NCI-H1105 treated with DMSO at 0.1 percent for 48 hours (cell line): ENCODE measurements at places on chromosomes 5 and 9.
A peak's percentile ranks its signal among the peaks of the same experiment; 100 is the strongest.

- DNase-seq = peak; percentile 12
These were observed 263.2 kb downstream of the GAS1 start for GRCh38 chr9:86684148-86684547.

DNA sequence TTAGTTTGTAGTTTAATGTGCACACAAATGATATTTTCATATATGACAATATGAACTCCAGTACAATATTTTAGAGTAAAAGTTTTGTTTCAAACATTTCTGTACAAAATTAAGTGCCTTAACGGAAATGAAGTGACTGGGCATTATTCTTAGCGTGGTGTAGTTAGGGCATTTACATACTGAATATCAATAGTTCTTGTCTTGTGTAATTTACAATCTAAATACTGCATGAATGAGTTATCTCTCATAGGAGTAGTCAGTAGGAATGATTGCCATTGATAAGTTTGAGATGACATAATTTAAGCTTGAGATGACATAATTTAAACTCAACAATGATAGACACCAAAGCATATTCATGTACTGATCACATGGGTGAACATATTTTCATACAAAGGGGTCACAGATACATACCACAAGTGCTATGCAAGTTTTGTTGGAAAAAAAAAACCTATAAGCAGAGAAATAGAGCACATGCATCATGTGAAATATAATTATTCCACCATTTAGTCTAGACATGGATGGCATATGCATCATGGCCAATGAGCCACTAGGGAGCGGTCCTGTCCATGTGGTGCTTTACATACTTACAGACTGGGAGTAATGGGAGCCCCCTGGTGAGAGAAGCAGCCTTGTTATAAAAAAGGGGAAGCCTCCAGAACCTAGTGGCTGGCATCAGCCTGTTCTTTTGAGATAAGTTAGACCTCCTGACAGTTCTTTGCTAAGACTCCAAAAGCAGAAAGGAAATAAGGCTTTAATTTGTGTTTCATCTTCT, 1523.9 kb downstream of the MAT2B start:
- no peak for DNase-seq

DNA sequence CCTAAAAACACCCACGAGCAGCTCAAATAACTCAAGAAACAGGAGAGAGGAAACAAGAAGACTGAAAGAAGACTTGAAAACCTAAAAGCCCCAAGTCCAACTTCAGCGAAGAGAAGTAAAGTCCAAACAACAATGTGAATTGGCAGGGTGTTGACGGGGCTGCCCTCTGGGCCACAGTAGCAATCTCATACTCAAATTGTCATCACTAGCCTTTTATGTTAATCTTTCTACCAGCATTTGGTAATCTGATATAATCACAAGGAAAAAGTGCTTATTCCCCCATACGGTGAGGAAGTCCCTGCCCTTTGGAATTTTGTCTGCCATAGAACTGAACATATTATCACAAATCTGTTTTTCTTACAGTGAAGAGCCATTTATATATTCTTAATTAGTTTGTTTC, 51.5 kb upstream of the IFNE start:
- DNase-seq = no peak

- DNase-seq = no peak
These were observed 115.7 kb downstream of the TLE1 start for GRCh38 chr9:81573415-81574321.

GRCh38 chr5:10860645-10861422, 99.8 kb upstream of the DAP start:
- no peak for DNase-seq

DNA sequence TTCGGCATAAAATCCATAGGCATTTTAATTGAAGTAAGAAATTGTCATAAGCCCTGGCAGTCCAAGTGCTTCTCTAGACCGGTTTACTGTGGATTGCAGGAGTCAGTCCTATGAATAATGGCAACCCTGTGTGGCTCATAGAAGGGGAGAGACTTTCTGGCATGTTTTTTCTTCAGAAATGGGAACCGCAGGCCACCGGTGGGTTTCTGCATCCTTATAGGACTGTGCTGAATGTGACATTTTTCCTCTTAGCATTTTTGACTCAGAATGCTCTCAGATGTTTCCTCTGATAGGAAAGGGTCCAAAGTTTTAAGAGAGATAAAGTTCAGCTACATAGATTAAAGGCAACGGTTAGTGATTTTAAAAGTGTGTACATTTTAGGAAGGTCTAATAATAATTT, 6.3 kb downstream of the DAPK1 start:
- DNase-seq = no peak

DNA sequence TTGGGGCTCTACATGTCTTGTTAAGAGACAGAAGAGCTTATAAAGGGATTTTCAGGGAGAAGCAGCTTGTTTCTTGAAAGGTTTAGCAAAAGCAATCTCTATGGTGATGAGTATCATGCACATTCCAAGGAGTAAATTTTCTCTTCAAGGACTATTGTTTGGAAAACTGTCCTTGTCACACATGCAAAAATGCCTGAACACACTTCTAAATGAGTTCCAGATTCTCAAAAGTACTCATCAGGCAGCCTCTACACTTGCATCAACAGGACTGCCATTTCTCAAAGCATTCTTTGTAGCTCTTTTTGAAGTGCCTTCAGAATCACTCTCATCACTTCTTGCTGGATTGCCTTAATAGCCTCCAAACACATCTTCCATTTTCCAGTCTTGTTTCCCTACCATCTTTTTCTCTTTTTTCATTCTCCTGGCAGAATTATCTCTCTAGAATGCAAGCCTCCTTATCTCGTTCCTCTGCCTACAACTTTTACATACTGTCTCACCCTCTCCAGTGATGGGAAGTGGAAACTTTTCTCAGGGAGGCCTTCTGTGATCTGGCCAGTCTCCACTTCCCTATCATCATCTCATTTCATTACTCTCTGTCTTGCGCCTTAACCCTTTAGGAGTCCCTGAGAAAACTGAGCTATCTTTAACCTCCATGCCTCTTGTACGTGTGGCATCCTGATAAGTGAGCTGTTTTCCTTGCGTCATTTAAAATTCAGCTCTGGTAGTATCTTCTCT, 631.5 kb upstream of the TLE4 start:
- no peak for DNase-seq

DNA sequence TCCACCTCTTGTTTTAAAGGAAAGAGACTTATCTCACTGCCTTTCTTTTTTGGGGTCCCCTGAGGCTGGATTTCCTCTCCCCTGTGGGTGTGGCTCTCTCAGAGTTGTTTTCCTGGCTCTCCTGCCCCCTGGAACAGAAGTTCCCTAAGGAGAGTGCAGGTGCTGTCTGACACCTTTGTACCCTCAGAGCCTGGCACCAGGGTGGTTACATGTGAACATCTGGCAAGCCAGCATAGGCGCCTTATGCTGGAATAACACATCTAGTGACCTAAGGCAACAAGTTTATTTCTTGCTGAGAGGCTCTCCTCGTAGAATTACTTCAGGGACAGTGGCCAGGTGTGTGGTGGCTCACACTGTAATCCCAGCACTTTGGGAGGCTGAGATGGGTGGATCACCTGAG, 172.9 kb upstream of the PTCH1 start:
- DNase-seq = no peak

- no peak for DNase-seq
These were observed 13.9 kb downstream of the CAVIN4 start for GRCh38 chr9:100591639-100592412.

- DNase-seq = no peak
These were observed 24.7 kb downstream of the F2RL2 start for GRCh38 chr5:76598531-76598930.

GRCh38 chr9:122567901-122568300, 15.0 kb downstream of the OR1N2 start:
- DNase-seq = no peak

- DNase-seq = no peak
These were observed 145.1 kb upstream of the DAB2 start for GRCh38 chr5:39569857-39570256.

DNA sequence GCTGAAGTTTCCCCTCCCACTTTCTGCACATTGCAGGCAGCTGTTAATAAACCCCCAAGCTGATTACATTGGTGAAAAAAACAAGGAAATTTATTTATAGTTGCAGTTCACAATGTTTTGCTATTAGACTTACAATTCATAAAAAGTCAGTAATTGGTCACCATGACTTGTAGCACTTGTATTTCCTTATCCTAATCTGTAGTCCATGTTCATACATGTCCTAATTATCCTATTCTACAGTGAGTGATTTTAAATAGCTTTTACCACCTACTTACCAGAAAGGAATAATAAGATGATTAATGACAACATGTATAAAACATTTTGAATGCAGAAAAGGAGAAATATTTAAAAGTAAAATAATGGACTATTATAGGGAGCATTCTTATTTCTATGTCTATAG, 760.0 kb upstream of the RIOK2 start:
- DNase-seq = peak; percentile 58

DNA sequence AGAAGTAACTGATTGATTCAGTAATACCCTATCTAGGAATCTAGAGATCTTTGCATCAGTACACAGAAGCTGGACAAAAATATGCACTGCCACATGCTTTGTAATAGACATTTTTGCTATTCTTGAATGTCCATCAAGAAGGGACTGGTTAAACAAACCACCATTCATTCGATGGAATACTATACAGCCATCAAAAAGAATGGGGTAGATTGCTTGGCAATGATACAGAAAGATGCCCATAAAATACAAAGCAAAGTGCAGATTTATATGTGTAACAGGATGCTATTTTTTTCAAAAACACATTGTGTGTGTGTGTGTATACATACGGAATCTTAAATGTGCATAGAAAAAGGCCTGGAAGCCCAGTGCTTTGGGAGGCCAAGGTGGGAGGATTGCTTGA, 7.6 kb downstream of the TNIP1 start:
- no peak for DNase-seq

DNA sequence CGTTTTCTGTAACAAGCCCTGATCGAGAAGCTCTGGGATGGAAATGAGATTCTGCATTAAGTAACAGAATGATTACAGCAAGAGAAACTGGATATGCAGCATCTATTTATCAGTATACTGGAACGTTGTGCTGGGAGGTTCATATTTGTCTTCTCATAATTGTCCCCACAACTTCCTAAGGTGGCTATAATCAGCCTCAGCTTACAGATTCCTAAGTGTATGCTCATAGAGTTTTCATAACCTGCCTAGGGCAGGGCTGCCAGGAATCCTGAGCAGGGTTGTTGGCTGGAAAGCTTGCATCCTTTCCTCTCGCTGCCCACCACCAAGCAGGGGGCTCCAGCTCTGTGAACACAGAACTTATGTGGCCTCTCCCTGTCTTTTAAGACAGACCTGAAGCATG, 70.2 kb downstream of the FNBP1 start:
- DNase-seq = no peak

DNA sequence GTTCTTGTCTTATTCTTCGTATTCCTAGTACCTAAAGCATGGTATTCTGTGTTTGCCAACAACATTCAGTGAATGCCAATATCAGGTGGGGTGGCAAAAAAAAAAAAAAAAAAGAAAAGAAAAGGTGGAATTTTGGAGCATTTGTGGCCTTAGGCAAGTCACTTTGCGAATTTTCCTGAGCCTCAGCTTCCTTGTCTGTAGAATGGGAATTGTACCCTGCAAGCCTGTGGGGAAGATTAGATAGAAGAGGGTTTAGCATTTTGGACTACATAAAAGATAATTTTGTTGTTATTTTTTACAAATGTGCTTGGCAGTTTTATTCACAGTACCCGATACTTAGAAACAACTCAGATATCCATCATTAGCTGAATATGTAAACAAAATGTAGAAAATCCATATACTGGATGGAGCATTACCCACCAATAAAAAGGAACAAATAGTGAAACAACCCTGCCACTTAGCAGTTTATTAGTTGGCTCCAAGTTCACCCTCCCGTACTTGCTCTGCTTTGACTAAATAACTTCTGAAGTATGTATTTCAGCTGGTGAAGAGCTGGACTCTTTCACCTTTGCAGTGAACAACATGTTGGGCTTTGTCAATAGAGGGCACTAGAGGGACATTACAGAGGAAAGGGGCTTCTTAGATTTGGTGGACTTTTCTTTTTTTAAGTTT, 13.6 kb downstream of the UBE2D2 start:
- DNase-seq = no peak

GRCh38 chr5:15518786-15519185, 18.8 kb downstream of the FBXL7 start:
- DNase-seq = no peak
